Jurkat, Clone E6-1 (cell line): ENCODE measurements at places on chromosomes 6 and 20.

DNA sequence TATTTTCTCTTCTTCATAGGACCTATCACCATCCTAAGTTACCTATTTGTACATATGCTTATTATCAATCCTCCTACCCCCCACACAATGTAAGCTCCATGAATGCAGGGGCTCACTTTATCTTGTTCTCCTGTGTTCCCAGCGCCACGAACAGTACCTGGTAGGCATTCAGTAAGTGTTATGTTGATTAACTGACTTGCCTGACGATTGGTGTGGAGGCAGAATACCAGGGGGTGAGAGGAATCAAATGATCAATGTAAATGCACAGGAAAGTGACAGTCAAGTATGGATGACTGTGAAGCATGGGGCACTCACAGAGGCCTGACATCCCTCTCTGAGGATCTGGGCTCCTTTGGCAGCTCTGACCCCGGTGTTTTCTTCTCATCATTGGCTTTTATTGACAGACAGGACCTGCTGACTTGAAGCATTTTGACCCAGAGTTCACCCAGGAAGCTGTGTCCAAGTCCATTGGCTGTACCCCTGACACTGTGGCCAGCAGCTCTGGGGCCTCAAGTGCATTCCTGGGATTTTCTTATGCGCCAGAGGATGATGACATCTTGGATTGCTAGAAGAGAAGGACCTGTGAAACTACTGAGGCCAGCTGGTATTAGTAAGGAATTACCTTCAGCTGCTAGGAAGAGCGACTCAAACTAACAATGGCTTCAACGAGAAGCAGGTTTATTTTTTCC, 6.1 kb upstream of the IFT52 start:
- no peak for DNase-seq

DNA sequence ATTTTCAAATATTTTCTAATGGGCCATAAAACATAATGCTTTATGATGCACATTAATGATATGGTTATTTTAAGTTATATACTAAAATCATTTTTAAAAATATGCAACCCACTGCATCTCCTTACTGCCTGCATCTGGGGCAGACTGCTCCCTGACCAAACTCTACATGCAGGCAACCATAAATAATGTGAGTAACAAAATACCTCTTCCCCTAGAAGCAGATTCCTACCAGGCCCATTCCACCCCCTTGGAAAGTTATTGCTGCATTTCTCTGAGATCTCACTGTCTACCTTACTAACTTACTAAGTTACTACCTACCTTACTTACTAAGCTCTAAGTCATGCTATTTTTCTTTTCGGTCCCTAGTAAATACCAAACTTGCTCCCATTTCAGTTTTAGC, 71.8 kb downstream of the ATG5 start:
- DNase-seq: no peak

GRCh38 chr6:38323216-38323615, 316.5 kb downstream of the BTBD9 start:
- DNase-seq: no peak

DNA sequence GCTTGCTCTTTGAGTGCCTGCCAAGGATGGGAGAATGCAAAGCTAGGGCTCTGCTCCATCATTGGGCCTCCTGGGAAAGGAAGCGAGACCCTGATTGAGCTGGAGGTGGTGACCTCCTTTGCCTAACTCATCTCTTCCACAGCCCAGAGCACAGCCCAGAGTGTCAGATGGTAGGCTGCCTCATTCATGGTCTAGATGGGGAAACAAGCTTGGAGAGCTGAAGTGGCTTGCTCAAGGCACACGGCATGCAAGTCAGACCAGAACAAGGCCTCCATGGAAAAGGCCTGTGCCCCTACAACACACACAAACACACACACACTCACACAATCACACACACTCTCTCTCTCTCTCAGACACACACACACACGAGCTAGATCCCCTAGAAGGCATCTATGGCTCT, 17.5 kb downstream of the TGM3 start:
- DNase-seq: no peak

GRCh38 chr6:75748743-75749538, at the start of gene MYO6:
Gene MYO6 (plus strand): TSS chr6:75749239. CDS start chr6:75817548, 68,309 bp downstream.
- no peak for DNase-seq

DNA sequence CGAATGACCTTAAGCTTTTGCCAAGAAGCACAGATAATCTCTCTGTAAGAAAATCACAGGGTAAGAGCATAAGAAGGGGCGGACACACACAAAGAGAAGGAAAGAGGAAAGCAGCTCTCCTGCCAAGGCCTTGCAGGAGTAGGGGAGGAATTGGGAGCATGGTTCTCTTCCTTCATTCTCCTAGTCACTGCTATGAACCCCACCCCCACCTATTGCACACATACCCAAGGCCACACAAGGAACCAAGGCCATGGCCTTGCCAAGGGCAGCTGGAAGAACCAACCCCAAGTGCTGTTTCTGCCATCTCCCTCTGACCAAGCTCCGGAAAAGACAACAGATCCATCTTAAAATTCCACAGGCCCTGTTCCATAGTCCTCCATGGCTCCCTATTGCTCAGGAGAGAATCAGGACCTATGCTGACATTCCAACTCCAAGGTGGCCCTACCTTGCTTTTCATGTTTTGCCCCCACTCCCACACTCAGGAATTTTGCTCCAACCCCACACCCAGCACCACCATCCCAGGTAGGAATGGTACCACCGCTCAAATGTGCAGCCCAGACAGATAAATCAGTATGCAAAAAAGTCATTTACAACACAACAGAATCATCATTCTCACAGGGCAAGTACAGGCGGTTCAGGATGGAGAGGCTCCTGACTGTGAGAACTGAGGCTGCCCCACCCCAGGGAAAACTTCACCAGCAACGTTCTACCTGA, 31.3 kb downstream of the TRAM2 start:
- no peak for DNase-seq

DNA sequence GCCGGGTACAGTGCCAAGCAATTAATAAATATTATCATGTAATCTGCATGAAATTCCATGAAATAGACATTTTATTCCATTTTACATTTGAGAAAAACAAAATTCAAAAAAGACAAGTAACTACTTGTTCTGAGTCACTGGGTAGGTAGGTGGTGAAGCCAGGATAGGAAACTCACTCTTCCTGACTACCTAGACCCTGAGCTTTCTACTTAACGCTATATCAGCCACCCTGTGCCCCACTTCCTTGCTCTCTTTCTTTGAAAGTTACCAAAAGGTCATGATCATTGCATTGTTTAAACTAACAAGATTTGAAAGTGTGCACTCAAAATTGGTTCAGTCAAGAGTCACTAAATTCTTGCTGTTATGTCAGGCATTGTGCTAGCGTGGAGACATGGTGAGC, 235.7 kb downstream of the CD83 start:
- DNase-seq: peak; percentile 60
